ENCODE measurements at places on chromosomes 2 and 18. TPM values are rescaled to one million over a fixed set of nuclear protein-coding genes. Genes with fewer than 3 reads are reported as not detected.

DNA sequence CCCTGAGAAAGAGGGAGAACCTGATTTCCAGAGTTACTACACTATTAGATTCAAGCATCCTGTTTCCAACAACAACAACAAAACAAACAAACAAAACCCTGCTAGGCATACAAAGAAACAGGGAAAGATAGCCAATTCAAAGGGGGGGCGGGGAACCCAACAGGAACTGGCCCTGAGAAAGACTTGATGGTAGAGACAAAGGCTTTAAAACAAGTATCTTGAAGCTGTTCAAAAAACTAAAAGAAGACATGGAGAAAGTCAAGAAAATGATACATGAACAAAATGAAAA lies 147.1 kb downstream of the THADA start:
- DNase-seq = no peak

DNA sequence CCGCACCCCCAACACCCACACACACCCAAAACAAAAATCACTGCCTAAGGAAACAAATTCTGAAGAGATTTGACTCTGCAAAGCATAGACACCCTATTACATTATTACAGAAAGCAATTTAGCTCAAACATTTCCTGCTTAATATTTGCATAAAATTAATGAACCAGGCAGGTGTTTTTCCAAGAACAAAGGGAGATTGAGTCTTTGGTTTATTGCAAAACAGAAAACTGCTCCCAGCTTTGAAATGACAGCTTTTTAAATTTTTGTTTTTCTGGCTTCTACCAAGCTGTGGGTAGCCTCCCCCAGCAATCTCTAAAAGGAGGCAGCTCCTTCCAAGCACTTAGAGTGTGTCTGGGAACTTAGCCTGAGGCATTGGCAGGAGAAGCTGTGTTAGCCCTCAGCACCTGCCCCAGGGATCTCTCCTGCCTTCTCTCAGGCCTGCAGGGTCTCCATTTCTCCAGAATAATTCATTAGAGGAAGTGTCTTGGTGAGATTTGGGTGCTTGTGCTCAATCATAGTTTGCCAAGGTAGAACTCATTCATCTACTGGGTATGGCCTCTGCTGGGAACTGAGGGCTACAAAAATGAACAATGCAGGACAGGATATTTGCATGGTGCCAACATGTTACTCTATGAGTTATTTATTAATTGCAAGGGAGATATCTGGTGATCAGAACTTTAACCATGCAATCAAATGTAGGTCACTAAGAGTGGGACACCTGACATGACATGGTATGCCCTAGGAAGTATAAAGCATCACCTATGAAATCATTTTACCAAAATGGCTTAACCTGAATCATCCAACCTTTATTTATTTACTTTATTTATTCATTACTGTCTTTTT lies 58.7 kb downstream of the B3GNT2 start:
- no peak for DNase-seq

DNA sequence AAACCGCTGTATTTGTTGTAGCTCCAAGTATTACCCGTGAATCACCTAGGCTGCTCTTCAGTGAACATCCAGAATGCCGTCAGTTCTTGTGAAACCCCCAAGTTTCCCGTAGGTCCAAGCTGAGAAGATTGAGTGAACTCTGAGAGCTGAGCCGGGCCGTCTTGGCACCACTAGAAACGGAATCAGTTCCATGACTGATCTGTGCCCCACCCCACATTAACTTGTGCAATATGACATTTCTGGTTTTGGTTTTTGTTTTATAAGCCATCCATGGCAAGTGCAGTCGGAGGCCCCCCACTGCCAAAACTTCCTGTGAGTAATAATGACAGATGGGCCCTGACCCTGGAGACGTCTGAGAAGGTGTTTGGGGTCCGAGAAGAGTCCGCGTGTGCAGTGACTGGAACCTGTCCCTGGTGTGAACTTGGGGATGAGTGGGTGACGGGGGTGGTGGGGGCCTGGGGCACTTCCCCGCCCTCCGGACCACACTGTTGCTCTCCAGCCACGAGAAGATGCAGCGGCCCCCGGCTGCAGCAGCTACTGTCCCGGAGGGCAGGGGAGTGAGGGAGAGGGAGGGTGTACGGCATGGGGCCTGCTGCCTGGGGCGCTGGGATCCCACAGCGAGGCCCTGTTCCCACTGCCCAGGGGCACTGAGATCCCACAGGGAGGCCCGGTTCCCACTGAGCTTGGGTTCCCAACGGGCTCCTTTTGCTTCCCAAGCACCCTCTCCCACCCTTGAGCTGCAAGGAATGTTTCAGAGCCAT lies 26.5 kb downstream of the NFATC1 start:
- DNase-seq = no peak

- no peak for DNase-seq
Observed at GRCh38 chr2:160229591-160229990, 29.5 kb upstream of the ITGB6 start.

DNA sequence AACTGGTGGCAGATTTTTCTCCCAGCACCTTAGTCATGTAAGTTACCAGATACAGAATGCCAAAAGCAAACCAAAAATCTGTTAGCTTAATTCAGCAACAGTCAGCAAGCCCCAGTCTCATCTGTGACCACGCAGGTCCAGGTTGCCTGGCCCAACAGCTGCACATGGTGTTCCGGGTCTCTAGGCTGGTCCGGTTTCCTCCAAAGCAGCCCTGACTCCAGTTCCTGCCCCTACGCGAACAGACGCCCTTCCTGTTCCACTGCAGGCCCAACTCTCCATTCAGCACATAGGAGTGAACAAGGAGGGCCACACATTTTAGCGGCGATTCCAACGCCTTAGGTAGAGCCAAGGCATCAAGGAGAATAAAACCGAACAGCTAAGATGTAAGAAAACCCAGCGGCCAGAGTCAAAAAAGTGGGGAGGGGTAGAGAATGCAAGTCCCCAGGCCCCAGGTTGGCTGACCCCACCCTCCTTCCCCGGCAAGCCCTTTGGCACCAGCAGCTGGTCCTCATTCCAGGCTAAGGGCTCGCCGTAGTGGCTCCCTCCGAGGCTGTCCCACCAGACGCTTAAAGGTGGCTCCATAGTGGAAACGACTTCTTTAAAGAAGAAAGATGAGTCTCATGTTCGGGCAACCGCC lies 1.5 kb downstream of the STK25 start:
- DNase-seq = no peak

DNA sequence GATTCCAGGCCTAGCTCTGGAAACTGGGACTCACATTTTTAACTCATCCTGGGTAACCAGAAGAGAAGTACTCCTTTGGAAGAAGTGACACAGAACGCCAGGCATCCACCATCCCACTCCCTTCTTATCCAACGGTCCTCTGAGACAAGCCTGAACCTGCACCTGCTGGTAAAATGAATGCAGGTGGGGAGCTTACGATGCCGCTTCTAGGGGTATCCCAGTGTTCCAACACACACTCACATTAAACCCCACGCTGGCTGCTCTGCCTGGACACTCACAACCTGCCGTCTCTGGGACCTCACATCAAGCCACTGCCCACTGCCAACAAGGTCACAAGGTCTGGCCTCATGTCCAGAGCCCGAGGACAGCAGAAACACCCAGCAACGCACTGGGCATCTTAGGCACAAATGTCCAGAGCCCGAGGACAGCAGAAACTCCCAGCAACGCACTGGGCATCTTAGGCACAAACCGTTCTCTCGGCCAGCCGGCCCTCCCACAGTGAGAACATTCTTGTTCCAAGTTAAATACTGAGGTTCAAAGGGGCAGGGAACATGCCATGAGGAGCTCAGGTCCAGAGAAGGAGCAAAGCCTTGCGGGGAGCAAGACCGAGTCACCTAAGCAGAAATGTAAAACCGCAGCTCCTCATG lies 9.9 kb downstream of the SLC66A2 start:
- DNase-seq = no peak

GRCh38 chr2:132844585-132844984 lies 174.6 kb upstream of the LYPD1 start:
- no peak for DNase-seq

- no peak for DNase-seq
Observed at GRCh38 chr2:104033399-104033798, 820.5 kb upstream of the POU3F3 start.

DNA sequence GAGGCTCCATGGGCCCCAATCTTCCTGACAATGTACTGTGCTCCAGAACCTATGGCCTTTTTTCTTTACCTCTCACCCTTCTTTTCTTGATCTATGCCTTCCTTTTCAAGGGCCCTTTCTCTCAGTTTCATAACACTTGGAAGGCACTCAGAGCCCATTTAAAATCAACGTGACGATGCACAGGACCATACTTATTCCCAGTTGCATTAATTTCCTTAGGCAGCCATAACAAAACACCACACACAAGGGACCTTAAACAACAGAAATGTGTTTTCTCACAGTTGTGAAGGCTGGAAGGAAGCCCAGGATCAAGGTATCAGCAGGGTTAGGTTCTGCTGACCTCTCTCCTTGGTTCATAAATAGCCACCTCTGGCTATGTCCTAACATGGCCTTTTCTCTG lies 414.0 kb upstream of the TNP1 start:
- no peak for DNase-seq

- no peak for DNase-seq
Observed at GRCh38 chr2:238899386-238899785, 51.5 kb downstream of the TWIST2 start.

- DNase-seq = no peak
Observed at GRCh38 chr18:36675076-36675475, 153.7 kb downstream of the TPGS2 start.

GRCh38 chr18:617970-618504 lies 21.2 kb downstream of the CLUL1 start:
- no peak for DNase-seq

DNA sequence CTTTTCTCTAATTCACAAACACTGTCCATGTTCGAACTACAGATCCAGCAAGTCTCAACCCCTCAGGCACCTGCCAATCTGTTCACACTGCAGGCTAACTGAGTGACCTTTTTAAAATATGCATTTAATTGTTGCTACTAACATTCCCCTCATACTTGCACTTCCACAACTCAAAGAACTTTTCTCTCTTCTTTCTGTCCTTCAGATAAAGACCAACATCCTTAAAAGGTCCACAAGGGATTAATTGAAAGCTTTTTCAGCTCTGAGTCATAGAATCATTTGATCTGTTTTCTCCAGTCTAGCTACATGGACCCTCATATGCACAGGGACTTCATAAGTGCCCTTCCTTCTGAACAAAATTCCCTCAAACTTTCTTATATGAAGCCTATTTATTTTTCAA lies 1321.2 kb downstream of the DPP10 start:
- no peak for DNase-seq

GRCh38 chr2:168961450-168962229 lies 60.5 kb downstream of the G6PC2 start:
- peak; percentile 31 for DNase-seq

- DNase-seq = no peak
Observed at GRCh38 chr2:17583166-17583565, 42.7 kb downstream of the VSNL1 start.

- DNase-seq = no peak
Observed at GRCh38 chr18:46680784-46681695, 24.0 kb upstream of the LOXHD1 start.

DNA sequence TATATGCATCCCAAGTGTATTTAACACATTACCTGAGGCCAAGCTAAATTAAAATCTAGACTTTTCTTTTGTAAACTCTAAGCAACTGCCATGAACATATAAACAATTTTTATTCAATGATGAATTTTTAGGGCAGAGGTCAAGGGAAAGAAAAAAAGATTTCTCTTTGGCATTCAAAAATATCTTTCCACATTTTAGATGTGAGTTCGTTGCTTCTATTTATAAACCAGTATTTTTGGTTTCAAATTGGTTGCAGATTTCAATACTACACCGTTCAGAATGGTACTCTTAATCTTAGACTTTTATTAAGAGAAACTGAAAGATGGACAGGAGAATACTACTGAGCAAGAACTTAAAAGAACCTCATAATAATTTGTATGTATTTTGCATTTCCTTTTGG lies 293.6 kb upstream of the CCDC68 start:
- no peak for DNase-seq

- DNase-seq = no peak
Observed at GRCh38 chr2:107556038-107556627, 270.6 kb upstream of the RGPD4 start.

DNA sequence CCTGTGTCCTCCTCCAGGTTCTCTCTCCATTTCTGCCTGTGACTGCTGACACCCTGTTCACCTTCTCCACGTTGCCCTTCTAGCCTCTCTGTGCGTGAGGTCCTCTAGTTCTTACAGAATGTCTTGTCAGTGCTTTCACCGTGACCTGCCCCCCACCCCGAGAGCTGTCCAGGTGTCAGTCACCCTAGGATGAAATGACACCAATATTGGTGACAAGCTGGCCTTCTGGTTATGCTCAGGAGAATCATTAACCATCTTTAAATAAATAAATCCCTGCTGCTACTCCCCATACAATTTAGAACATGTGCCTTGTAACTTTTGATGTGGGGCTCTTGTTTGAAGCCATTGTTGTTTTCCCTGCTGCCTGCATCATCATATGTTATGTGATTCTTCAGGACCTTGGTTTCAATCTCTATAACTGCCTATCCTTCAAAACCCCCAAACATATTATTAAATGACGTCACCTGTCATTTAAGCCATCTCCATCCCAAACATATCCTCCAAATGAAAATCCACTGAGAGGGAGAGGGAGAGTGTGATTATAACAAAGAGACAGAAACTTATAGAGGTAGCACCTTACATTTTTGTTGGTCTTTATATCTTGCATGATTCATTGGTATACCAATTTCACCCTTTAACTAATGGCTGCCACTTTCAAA lies 496.3 kb downstream of the PARD3B start:
- no peak for DNase-seq

GRCh38 chr18:75248426-75249174 lies 38.0 kb downstream of the TSHZ1 start:
- no peak for DNase-seq

- no peak for DNase-seq
Observed at GRCh38 chr2:11864724-11865123, 118.3 kb downstream of the LPIN1 start.

DNA sequence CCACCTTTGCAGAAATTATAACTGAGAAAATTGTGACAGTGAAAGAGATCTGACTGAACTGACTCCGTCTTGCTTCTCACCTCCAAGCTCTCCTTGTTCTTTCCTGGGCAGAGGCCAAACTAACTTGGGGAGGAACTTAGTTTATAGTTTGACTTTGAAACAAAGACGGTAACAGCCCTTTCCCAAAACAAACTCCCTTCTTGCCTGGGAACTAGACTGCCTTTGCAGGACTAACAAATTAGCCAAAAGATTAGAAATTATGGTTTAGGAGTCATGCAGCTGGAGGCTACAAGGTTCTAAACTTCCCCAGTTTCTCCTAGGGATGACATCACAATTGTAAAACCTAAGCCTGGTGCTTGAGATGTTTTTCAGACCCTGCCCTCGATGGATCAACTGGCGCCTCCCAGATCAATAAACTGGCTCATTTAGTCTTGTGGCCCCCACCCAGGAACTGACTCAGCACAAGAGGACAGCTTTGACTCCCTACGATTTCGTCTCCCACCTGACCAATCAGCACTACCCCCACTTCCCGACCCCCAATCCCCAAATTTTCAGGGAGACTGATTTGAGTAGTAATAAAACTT lies 137.7 kb downstream of the ALPK2 start:
- DNase-seq = no peak

RFX8 gene
- 0.44 TPM for polyA plus RNA-seq

HOXD11 gene
- polyA plus RNA-seq = not detected

FAM237A gene
- polyA plus RNA-seq = not detected

SCLY gene
- polyA plus RNA-seq = 13.5 TPM

PHLPP1 gene
- polyA plus RNA-seq = 2.0 TPM

ARHGAP28 gene
- 0.66 TPM for polyA plus RNA-seq

AQP12A gene
- polyA plus RNA-seq = not detected

ADD2 gene
- 0.16 TPM for polyA plus RNA-seq

DAW1 gene
- polyA plus RNA-seq = 0.43 TPM

AFTPH gene
- 7.9 TPM for polyA plus RNA-seq

OTOS gene
- polyA plus RNA-seq = not detected

UGT1A4 gene
- not detected for polyA plus RNA-seq

EFR3B gene
- polyA plus RNA-seq = 0.62 TPM

CAB39 gene
- polyA plus RNA-seq = 17.3 TPM

MC2R gene
- not detected for polyA plus RNA-seq

ARHGEF4 gene
- polyA plus RNA-seq = 0.67 TPM
